ENCODE measurements at places on chromosomes 4 and X.

DNA sequence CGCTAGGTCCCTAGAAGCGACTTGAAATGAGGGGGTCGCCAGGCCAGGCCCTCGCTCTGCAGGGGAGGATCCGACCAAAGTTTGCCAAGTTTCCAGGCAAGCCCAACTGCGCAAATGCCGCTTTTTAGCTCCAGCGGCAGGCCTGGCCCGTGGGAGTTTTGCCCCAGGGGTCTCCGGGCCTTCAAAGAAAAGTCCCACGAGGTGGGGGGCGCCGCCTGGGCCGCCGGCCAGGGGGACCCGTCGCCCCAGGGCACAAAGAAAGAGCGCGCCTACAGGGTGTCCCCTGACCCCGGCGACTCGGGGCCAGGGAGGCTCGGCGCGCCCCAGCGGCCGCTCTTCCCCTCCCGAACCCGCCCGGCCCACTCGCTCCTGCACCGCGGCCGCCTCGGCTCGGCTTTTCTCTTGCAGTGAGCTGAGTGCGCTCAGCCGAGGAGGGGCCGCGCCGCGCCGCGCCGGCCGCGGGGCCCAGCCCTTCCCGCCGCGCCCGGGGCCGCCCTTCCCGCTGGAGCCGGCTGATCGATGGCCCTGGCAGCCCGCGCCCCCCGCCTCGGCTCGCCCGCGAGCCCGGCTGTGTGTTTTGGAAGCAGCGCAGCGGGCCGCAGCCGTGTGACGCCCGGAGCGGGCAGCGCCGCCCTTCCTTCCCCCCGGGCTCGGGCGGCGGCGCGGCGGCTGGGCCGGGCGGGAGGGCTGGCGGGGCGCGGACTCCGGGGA lies 754 bp upstream of the KLF3 start:
- no peak for DNase-seq

- no peak for DNase-seq
Observed at GRCh38 chr4:107299646-107300045, 263.5 kb upstream of the DKK2 start.

DNA sequence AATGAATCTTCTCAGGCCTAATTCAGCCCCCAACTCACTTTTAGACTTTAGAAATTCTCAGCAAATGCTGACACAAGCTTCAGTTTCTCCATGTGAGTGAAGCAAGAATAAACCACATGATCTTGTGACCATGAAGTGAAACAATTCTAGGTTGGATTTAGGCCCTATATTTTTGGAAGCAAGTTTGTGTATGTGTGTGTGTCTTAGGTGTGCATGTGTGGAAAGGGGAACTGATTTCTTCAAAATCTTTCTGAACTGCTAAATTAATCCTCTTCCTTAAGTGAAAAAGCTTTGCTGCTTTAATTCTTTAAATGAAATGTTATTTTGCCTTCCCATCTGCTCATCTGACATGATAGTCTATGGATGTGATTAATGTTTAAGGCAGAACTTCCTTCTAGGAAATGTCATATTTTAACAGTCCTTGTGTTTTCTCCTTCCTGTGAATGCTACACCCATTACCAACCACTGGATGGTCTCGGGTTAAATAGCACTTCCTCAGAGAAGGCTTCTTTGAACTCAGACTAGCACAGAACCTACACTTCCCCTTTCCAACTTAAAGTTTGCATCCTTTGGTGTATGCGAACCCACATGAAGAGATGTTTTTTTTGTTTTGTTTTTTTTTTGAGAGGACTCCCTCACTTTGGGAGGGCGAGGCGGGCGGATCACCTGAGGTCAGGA lies 1.2 kb upstream of the TMEM144 start:
- DNase-seq, result no peak

DNA sequence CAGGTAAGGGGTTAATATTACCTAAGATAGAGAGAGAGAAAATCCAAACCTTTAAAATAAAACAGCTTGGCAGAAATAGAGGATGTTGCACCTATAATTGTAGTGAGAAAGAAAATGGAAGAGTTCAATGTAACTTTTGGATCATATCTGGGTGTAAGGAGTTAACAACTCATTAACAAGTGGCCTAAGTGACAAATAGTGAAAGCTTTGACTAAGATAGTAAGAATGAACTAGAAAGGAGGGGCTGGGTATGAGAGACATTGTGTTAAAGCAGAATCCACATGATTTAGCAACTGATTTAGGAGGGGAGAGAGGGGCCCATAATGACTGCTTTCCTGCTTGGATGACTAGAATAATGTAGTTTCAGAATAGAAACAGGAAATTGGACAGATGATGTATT lies 761.0 kb downstream of the IL1RAPL1 start:
- DNase-seq, result no peak

GRCh38 chrX:49291615-49292337 lies 11.7 kb upstream of the GAGE10 start:
- DNase-seq, result peak; percentile 38

DNA sequence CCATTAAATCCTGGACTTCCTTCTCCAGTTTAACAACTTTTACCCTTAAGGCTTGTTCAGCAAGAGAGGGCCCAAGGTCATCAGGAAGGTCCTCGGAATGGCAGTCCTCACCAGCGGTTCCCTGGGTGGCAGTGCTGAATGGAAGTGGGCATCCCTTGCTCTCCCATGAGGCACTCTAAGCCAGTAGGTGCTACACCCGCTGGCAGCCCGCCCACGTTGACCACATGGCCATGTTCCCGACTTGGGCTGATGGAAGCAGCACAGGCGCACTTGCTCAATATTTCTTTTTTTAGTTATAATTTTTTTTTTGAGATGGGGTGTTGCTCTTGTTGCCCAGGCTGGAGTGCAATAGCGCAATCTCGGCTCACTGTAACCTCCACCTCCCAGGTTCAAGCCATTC lies 277.9 kb downstream of the ZC4H2 start:
- no peak for DNase-seq

GRCh38 chr4:41157009-41157408 lies 57.3 kb downstream of the APBB2 start:
- DNase-seq, result no peak
